ENCODE measurements at places on chromosomes 2 and 18.

DNA sequence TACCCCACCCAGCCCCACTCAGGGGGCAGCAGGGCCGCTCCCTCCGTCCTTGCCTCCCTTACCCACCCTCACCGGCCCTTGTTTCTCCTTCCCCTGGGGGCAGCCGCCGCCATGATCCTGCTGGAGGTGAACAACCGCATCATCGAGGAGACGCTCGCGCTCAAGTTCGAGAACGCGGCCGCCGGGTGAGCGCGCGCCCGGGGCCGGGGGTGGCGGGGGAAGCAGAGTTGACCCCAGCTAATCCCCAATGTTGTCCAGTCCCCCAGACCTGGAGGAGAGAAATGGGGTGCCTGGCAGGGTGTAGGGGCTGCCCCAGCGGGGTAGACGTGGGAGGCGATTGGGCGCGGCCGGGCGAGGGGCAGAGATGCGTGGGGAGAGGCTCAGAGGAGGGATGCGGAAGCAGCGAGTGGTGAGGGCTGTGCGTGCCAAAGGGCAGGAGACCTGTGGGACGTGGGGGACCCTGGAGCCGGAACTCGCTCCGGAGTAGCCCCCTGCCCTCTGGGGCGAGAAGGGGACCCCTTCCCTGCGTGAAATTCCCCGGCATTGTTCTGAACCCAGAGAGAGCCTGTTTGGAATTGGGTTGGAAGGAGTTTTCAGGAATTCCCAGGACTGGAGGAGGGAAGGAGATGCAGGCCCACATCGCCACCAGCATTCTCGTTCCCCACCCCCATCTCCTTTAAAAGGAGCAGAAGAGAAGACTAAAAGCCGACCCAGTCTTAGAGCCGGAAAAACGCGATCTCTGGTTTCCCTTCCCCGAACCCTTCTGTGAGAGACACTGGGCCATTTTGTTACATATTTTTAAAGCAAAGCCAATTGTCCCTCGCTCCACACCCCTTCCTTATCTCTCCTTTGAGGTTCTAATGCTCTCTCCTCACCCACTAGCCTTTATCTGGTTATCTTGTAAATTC is 625 bp downstream of the ARPC2 start:
- H3K4me1 ChIP-seq: peaks cover 72% of the 10 kb centered on the region
- H3K4me3 ChIP-seq: peak overlapping the region; percentile 97
- H3K36me3 ChIP-seq: peaks cover 49% of the 10 kb centered on the region
- H3K27me3 ChIP-seq: no peaks in the 10 kb centered on the region

GRCh38 chr2:100257939-100258338 is 64.4 kb downstream of the LONRF2 start:
- no peak overlapping the region for H3K27ac ChIP-seq
- H3K4me1 ChIP-seq: peaks cover 35% of the 10 kb centered on the region
- no peak for DNase-seq

- H3K4me3 ChIP-seq: no peak overlapping the region
- no peak overlapping the region for H3K27ac ChIP-seq
- no peaks in the 10 kb centered on the region for H3K27me3 ChIP-seq
- H3K36me3 ChIP-seq: peaks cover 11% of the 10 kb centered on the region
- H3K4me1 ChIP-seq: peaks cover 10% of the 10 kb centered on the region
- no peak for DNase-seq
These were observed 97.2 kb downstream of the SMAD7 start for GRCh38 chr18:48853588-48853987.

DNA sequence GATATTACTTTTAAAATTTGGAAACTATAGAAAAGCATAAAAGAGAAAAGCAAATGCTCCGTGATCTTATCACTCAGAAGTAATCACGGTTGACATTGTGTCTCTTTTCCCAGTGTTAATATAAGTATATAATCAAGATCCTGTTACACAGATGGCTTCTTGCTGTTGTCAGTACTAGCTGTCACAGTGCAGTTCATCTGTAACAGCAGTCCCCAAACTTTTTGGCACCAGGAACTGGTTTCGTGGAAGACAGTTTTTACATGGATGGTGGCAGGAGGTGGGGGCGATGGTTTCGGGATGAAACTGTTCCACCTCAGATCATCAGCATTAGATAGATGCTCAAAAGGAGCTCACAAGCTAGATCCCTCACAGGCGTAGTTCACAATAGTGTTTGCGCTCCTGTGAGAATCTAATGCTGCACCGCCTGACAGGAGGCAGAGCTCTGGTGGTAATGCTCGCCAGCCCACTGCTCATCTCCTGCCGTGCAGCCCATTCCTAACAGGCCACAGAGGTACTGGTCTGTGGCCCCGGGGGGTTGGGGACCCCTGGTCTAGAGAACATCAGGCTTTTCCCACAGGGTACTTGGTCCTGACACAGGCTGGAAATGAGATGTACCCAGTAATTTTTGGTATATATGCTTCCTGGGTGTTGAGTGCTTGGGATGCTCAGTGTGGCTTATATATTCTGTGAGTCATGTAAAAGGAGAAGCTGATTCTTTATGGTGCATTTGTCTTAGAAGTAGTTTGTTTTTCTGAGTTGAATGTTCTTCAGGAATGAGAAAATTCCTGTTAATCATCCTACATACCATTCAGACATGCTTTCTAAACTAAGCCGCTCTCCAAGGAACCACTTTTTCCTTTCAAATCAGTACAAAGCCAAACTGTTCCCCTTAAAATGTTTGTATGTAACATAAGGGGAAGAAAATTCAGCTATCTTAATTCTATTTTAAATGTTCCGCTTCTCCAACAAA is 121.8 kb downstream of the NCK2 start:
- H3K4me3 ChIP-seq: no peak overlapping the region
- peak overlapping the region; percentile 31 for H3K27ac ChIP-seq
- no peaks in the 10 kb centered on the region for H3K27me3 ChIP-seq
- peaks cover 75% of the 10 kb centered on the region for H3K36me3 ChIP-seq
- H3K4me1 ChIP-seq: peaks cover 90% of the 10 kb centered on the region

DNA sequence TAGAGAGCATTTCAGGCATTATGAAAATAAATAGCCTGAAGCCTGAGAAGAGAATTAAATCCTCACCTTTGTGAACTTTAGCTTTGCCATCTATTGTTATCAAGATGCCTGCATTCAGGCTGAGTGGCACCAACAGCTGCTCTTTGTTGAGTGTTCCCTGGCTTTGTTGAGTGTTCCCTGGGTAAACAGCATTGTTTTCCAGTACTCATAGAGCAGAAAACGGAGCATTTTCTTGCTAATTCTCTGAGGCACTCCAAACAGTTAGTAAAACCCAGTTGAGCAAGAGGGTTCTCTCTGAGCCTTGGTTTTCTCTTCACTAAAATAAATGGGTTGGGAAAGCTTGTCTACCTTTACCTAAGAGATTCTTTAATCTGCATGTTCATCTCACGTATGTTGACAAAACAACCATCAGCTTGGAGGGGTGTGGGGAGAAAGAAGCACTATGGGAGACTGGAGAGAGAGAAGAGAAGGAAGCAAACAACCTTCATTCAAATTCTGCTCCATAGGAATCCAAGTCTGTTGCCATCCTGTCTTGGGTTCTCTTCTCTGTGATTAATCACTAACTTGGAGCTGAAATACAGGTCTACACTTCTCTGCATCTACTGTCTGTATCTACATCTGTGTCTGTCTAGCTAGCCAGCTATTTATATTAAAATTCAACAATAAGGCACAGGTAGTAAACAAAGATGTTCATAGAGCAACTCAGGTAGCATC is 567.0 kb upstream of the SOX11 start:
- no peak overlapping the region for H3K27ac ChIP-seq
- no peak for DNase-seq
- H3K4me1 ChIP-seq: no peaks in the 10 kb centered on the region
- no peak overlapping the region for H3K4me3 ChIP-seq
- H3K27me3 ChIP-seq: no peaks in the 10 kb centered on the region
- H3K36me3 ChIP-seq: no peaks in the 10 kb centered on the region

GRCh38 chr2:218648787-218649100 is 10.7 kb downstream of the ZNF142 start:
- no peaks in the 10 kb centered on the region for H3K27me3 ChIP-seq
- peaks cover 27% of the 10 kb centered on the region for H3K4me1 ChIP-seq
- peaks cover 37% of the 10 kb centered on the region for H3K36me3 ChIP-seq
- DNase-seq: no peak
- peak overlapping the region; percentile 68 for H3K27ac ChIP-seq

DNA sequence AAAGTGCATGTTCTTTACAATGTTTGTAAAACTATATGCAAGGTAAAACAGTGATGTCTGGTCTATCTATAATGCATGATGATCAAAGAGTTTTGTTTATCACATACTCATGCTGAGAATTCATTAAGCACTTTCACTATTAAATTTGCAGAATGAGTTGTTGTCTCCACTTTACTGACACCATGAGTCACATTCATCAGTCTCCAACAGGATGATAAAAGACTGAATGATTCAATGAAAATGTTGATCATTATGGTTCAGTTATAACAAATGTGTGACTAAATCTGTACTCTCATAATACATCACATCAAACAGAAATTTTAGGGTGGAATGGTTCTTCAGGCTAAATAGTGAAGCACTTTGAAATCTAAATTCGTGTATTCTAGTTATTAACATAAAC is 129.0 kb downstream of the ERBB4 start:
- no peak overlapping the region for H3K27ac ChIP-seq
- H3K27me3 ChIP-seq: no peaks in the 10 kb centered on the region
- H3K36me3 ChIP-seq: no peaks in the 10 kb centered on the region
- H3K4me1 ChIP-seq: no peaks in the 10 kb centered on the region
- DNase-seq: no peak

GRCh38 chr2:234025466-234025865 is 25.0 kb upstream of the SPP2 start:
- H3K4me3 ChIP-seq: peak overlapping the region; percentile 60
- peaks cover 5% of the 10 kb centered on the region for H3K36me3 ChIP-seq
- peaks cover 19% of the 10 kb centered on the region for H3K4me1 ChIP-seq
- no peak for DNase-seq
- H3K27me3 ChIP-seq: peaks cover 31% of the 10 kb centered on the region

- no peaks in the 10 kb centered on the region for H3K4me1 ChIP-seq
- peaks cover 44% of the 10 kb centered on the region for H3K36me3 ChIP-seq
- DNase-seq: no peak
- no peak overlapping the region for H3K4me3 ChIP-seq
- no peak overlapping the region for H3K27ac ChIP-seq
- no peaks in the 10 kb centered on the region for H3K27me3 ChIP-seq
These were observed 40.5 kb downstream of the ALMS1 start for GRCh38 chr2:73426176-73426575.

DNA sequence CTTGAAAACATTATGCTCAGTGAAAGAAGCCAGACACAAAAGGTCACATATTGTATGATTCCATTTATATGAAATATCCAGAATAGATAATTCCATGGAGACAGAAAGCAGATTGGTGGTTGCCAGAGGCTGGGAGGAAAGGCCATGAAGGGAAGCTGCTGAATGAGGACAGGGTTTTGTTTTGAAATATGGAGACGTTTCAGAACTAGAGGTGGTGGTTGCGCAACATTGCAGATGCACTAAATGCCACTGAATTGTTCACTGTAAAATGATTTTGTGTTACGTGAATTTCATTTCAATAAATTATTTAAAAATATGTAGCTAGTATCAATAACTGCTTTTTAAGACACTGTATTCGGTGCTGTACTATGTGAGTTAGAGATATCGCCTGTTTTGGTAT is 101.7 kb upstream of the ZNF236 start:
- H3K4me1 ChIP-seq: no peaks in the 10 kb centered on the region
- no peaks in the 10 kb centered on the region for H3K36me3 ChIP-seq

DNA sequence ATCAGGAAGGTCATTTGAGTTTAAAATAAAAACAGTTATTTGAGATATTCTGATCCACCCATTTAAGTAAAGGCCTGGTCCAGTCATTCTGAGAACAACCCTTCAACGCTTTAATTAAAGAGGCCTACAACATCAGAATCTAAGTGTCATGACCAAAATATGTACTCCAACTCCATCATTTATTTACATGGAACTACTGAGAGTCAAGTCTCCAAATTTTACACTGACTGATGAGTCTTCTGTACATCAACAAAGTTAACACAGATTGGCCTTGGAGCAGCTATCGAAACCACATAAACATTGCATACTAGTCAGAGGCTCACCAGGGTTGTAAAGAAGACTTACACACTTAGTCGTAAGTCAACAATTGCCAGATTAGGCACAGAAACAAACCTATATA is 37.1 kb downstream of the PIEZO2 start:
- H3K36me3 ChIP-seq: no peaks in the 10 kb centered on the region
- no peak overlapping the region for H3K27ac ChIP-seq
- H3K4me1 ChIP-seq: no peaks in the 10 kb centered on the region
- DNase-seq: no peak
- H3K4me3 ChIP-seq: no peak overlapping the region

DNA sequence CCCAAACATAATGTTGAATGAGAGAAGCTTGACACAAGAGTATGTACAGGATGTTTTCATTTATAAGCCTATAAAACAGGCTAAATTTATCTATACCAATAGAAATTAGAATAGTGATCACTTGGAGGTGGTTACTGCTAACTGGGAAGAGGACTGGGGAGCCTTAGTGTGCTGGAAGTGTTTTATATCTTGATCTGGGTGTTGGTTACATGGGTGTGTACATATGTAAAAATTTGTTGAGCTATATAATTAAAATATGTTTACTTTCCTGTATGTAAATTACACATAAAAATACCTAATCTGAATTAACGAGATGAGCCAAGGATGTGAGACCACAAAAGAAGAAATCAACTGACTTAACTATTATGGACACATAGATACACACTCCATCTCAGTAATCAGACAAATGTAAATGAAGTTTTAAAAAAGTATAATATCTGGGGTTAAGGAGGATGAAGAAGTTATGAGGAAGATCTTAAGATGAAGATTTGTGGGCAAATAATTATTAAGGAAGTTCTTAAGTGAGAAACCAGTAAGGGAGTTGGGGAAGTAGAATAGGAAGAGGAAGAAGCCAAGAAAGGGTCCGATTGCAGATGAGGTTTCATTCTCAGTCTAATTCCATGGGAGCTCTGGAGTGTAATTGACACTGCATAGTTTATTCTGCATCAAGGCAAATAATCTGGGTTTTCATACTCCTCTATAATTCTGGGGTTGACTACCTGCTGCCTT is 32.3 kb upstream of the NABP1 start:
- H3K36me3 ChIP-seq: no peaks in the 10 kb centered on the region
- H3K4me1 ChIP-seq: peaks cover 9% of the 10 kb centered on the region
- DNase-seq: no peak
- H3K27me3 ChIP-seq: no peaks in the 10 kb centered on the region
- H3K4me3 ChIP-seq: no peak overlapping the region

DNA sequence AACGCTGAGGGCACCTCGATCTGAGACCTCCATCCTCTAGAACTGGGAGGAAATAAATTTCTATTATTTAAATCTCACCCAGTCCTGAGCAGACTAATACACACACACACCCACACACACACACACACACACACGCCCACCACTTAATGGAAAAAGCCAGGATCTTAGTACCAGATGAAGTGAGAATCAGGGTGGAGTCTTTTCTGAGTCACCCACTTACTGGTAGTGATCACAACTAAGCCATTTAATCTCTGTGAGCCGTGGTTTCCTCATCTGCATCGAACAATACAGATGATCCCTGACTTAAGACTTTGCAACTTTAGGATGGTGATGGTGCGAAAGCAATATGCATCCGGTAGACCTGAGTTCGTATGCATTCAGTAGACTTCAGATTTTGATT is 18.6 kb downstream of the THNSL2 start:
- H3K27ac ChIP-seq: no peak overlapping the region
- no peak overlapping the region for H3K4me3 ChIP-seq
- H3K27me3 ChIP-seq: peaks cover 34% of the 10 kb centered on the region
- H3K36me3 ChIP-seq: peaks cover 6% of the 10 kb centered on the region
- H3K4me1 ChIP-seq: peaks cover 1% of the 10 kb centered on the region
- DNase-seq: no peak

All from stimulated activated naive B cell treated with anti-CD40 and anti-IgM and Interleukin-4, amounts not matched to agents 10 μg/mL and 1 μg/mL and 100 μg/mL, for 72 hours (primary cell).